HFFc6 (cell line): ENCODE measurements at places on chromosomes 3 and 15.

DNA sequence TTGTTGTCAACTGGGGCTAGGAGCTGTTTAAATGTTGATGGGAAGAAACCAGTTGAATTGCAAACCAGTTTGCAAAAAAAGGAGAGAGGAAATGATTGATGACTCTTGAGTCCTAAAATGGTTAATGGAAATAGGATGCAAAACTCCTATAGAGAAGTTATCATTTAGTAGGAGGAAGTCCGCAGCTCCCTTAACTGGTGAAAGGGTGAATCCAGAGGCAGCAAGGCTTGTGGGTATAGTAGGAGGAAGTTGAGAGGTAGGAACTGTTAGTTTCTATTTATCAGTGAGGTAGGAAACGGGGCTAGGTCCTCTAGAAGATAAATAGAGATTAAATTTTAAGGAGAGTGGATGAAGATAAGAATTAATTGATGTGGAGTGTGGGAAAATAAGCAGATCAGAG is 15.4 kb downstream of the IREB2 start:
- DNase-seq, result no peak

DNA sequence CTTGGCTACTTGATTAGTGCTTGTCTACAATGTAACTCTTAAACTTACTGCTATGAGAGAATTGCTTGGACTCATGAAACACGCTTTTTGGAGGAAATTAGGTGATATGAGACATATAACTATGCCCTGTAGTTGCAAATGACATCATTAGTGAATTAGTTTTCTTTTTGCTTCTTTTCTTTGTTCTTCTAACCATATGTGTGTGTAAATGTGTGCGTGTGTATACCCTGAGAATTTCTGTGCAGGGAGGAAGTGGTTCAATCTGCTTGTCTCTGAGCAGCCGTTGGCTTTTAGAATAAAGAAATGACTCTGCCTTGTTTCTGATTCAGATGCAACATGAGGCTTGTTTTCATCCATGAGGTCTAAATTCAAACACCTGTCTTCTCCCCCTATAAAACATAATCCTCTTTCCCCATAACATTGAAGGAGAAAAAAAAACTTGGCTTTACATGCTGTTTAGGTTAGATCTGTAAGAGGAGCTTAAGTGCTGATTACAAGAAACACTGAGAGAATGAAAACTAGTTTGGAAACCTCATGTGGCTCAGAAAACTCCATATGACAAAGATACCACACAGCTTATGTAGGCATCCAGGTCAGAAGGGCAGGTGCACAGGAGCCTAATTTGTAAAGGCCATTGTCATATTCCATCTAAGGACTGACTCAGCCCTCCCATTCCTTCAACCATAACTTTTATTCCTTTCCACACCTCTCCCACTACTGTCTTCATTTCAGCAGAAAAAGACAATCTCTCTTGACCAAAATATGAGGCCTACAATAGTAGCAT is 30.5 kb upstream of the BLM start:
- DNase-seq, result no peak

DNA sequence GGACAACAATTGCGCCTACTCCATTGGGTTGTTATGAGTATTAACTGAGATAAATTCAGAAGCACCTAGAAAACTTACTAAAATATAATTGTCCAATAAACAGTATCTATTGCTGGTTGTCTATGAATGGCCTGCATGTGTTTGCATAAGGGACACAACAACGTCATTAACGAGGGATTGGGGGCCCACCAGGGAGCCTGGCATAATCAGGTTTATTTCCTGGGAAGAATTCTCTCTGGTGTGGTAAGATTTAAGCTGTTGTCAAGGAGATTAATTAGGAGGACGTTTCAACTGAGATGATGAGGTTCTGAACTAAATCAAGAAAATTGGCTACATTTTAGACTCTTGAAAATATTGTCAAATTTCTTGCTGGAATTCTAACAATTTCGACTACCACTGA is 176.1 kb upstream of the CDIN1 start:
- DNase-seq, result no peak

- DNase-seq, result peak; percentile 34
Measured at GRCh38 chr3:195250473-195251251, 20.3 kb downstream of the XXYLT1 start.

DNA sequence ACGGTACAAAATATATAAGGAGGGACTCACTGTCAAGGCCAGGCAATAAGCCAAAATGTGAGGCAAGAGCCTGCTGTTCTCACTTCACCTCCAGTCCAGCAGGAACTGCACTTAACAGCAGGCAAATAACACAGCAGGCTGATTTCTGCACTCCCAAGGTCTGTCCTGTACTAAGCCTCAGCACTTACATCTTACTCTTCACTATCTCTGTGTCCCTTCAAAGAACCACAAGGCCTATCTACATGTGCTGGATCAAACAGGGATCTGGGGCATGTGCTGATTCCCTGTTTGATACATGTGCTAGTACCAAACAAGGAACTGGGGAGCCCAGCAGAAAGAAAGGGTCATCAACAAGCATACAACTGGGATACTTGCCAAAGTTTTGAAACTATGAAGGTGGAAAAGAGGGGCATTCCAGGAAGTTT is 22.2 kb downstream of the UACA start:
- DNase-seq, result peak; percentile 78

DNA sequence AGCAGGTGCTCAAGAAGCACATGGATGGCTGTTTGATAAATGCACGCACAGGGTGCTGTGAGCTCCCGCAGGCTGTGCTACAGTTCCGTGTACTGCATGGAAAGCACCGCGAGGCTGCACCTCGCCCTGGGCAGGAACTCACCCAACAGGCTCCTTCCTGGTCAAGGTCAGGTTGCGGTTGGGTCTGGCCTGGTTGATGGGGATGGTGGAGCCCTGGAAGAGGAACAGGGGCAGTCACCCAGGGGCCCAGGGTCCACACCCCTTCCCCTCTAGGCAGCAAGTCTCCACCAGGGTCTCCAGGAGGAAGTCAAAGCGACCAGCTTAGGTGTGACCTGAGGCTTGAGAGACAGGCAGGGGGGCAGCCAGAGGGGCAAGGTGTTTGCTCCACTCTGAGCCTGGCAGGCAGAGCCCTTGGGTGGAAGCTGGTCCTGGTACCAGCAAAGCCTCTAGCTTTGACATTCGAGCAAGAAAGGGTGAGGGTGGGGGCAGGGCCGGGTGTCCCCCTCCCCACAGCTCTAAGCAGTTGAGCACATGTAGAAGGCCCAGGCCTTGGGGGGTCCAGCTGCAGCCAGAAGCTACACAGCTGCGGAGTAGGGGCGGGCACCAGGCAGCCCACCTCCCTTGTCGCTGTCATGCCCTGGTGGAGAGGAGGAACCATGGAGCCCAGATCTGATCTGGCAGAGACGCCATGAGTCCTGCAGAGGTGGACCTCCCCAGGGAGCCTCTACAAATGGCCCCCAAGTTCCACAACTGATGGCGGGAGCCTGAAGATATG is 46.3 kb upstream of the SLC41A3 start:
- DNase-seq, result no peak

DNA sequence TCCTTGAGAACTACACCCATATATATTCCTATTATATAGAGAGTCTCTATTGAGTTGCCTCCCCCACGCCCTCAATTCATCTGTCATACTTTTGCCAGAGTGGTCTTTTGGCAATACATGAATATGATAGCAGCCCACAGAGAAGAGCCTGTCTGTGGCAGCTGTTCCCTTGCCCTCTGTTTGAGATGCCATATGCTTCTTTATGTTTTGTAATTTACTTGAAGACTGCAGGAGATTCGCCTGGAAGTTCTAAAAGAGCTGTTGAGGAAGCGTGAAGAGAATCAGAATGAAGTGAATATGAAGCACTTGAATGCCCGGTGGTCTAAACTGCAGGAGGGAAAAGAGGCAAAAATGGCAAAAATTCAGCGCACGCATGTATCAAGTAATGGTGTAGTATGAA is 27.2 kb downstream of the CFAP91 start:
- no peak for DNase-seq
